ENCODE measurements at places on chromosomes 11 and 22.
A peak's percentile ranks its signal among the peaks of the same experiment; 100 is the strongest.

DNA sequence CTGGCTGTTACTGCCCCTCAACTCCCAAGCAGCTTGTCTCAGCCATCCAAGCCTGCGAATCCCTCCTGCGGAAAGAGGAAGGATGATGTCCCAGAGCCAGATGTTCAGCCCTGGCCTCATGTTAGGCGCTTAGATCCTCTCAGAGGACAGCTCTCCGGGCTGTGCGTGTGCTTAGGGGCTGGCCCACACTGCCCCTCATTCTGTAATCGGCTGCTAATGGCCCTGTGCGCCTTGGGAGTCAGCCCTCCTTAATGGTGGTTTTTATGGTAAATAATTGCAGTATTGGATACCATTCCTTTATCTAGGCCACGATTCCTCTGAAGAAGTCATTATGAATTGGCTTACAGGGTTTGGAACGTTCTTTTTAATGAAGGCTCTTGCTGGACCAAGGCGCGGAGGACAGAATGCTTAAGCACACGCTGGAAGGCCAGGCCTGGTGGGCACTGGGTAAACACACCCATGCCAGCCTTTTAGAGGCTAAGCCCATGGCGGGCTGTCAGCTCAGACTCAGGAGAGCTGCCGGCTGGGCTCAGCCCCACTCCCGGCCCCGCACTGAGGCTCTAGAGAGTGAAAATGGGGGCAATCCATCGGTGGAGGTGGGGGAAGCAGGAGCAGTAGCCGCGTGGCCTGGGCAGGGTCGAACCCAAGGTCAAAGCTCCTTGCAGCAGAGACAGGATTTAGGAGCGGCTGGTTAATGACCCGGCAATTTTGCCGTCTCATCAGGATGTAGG is 1157.5 kb downstream of the BRD1 start:
- DNase-seq: no peak

- no peak for DNase-seq
Observed at GRCh38 chr22:24323233-24323632, 52.6 kb downstream of the SPECC1L start.

GRCh38 chr22:47129902-47130635 is 367.6 kb downstream of the TBC1D22A start:
- DNase-seq: peak; percentile 26

GRCh38 chr22:50469377-50470305 is 5.2 kb downstream of the SBF1 start:
- DNase-seq: no peak

DNA sequence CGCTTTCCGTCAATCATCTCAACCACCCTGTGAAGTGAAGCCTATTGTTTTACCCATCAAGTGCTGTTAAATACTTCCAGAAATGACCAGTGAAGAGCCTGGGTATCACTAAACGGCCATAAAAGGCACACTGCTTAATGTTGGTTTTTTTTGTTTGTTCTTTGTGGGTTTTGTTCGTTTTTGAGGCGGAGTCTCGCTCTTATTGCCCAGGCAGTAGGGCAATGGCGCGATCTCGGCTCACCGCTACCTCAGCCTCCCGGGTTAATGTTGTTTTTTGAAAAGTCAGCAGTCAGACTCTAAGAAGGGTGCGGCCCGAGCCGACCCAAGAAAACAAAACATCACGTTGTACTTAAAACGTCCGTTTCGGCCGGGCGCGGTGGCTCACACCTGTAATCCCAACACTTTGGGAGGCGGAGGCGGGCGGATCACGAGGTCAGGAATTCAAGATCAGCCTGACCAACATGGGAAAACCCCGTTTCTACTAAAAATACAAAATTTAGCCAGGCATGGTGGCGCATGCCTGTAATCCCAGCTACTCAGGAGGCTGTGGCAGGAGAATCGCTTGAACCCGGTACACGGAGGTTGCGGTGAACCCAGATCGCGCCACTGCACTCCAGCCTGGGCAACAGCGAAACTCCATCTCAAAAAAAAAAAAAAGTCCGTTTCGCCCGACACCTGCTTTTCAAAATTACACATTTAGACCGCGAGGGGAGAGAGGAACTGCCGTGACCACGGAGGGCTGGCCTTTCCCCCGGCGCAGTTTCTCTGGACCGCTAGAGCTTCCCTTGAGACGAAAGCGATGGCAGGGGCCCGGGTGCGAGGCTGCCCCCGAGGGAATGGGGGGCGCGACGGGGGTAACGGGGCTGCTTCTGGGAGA is 714 bp downstream of the CD59 start:
- DNase-seq: no peak

DNA sequence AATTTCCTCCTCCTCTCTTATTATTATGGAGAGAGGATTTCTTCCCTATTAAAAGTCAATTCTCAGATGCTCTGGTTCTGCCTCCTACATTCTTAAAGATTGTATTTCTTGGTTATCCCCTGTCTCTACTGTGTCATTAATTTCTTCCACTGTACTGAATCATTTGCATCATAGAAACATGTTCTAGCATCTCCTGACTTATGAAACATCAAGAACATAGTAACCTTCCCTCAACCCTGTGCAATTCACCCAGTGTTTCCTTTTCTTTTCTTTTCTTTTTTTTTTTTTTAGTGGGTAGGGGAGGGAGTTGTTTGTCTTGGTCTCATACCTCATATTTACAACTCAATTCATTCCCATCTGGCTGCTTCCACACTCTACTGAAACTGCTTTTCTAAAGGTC is 288.0 kb upstream of the PLET1 start:
- no peak for DNase-seq

DNA sequence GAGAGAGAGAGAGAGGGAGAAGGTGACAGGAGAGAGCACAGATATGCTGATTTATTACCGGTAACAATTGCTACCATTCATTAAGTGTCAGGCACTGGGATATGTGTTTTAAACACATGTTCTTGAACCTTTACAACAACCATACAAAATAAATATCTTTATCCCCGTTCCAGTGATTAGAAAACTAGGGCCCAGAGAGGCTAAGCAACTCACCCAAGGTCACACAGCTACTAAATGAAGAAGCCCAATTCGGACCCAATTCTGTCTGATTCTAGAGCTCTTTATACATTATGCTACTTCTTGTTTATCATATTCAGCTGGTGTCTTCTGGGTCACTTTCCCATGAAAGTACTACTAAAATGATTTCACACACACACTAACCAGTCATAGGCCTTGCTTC is 154.0 kb upstream of the RAG2 start:
- DNase-seq: no peak

- DNase-seq: peak; percentile 61
Observed at GRCh38 chr22:38569972-38570778, at the start of gene DMC1. Gene DMC1, minus strand, starts transcription at chr22:38570183. Its CDS starts 1,927 bp downstream, at chr22:38568256.

DNA sequence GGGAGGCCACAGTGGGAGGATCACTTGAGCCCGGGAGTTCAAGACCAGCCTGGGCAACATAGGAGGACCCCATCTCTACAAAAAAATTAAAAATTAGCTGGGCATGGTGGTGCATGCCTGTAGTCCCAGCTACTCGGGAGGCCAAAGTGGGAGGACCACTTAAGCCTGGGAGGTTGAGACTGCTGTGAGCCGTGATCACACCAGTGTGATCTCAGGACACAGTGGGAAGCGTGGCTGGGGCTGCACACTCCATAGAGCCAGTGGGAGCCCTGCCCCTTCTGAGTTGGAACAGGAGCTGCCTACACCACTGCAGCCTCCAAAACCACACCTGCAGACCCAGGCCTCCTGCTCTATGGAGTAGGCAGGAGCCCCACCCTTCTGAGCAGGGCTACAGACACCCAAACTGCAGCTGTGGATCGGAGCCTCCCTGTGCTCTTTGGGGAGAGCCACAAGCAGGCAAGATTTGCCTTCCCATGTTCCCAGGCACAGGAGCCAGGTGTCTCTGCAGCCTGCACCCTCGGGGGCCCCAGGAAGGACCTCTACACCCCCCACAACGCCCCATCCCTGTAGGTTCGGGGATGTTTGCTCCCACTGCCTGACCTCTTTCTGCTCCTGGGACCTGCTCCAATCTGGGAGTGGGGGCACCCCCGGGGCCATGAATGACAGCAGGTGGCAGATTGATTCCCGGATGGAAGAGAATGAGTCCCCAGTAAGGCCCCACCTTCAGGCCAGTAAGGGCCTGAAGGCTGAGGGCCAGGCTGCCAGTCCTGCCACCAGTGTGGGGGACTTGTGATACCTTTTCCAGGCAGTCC is 245.4 kb downstream of the BUD13 start:
- DNase-seq: no peak

GRCh38 chr11:9747828-9748227 is 84.0 kb downstream of the SWAP70 start:
- no peak for DNase-seq

- DNase-seq: peak; percentile 97
Observed at GRCh38 chr22:44311855-44312170, 938 bp downstream of the SHISAL1 start.

DNA sequence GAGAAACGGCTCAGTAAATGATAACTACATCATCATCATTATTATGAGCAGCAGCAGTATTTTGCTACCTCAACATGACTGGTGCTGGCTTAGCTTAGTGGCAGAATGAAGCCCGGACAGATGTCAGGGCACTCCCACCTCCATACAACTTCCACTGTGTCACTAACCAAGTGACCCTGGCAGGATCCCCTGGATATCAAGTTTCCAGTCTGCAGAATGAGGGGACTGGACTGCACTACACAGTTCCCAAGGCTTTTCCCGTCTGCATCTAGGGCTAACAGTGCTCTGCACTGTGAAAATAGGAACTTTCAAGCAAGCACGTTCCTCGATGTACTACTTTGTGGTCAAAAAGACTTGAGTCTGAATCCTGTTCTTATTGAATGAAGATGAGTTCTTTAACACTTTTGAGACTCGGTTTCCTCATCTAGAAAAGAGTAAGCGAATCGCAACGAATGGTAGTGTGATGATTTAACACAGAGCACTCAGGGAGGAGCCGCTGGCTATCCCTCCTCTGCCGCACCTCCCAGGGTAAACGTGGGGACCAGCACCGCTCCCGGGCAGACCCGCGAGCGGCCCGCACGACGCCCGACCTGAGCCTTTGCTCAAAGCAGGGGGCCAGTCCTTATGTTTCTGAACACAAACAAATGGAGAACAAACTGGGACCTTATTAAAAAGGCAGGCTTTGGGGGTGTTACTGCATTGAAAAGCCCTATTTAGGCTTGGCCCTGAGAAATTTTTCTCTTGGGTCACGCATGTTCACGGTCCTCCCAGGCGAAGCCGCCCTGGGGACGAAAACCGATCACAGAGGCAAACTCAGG is 910 bp downstream of the CLTCL1 start:
- DNase-seq: no peak

DNA sequence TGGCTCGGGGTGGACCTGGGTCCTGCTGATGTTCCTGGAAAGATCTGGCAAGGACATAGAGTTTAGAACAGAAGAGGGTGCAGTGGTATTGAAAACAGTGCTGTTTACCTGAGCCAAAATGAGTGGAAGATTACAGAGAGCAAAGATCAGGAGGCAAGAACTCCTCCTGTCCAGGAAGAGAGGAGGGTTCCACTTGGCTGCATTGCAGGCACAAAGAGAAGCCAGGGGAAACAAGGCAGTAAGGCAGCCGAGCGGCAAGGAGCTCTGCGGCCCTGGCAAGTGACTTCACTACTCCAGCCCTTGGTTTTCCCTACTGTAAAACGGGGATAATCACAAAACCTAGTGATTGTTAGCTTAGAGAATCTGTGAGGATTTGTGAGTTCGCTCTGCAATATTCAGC is 3.7 kb upstream of the PACSIN2 start:
- no peak for DNase-seq
